ENCODE measurements at places on chromosomes 2 and 18.

DNA sequence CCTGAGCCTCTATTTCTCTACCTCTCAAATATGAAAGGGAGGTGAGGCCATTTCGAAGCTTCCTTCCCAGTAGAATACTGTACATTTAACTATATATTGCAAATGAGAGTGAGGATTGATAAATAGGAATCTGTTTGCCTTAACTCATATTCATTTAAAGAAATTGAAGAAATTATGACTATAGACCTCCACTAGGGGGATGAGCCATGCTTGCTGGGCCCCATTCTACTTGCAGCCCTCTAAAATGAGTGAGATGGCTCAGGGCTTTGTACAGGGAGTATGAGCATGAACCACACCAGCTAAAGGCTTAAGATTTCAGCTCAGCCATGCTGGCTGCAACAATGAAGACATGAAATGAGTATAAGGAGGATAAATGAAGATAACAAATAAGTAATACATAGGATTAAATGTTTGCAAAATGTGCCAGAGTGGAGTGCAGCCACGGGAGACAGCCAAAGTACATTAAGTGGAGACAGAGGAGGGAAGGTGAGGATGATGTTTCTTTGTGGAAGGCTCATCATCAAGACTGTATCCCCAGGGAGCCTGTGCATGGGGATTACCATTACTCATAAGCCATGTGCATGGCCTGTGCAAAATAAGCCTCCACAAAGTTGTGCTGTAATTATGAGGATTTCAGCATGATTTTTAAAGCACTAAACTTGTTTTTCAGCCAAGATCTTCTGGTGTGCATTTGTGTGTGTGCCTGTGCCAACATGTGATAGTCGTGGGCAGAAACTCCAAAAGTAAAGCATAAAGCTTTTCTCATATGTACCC, 300.8 kb downstream of the CNTNAP5 start:
- DNase-seq: no peak

GRCh38 chr2:16252251-16252650, 311.9 kb downstream of the MYCN start:
- no peak for DNase-seq

DNA sequence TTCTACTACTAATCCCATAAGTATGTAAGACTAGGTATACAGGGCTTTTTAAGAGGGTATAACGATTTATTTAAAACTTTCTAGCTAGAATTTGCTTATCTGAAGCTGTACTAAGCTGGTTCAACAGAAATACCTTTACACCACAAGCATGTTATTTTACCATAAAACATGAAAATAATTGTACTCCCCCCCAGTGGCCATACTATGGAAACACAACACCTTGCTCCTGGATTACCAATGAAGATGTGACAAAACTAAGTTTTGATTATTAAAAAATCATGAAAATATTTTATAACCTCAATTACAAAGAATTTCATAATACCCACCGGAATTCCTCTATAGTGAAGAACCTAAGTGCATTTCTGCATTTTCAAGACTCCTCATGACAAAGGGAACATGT, 27.3 kb downstream of the LPIN2 start:
- DNase-seq: peak; percentile 71

DNA sequence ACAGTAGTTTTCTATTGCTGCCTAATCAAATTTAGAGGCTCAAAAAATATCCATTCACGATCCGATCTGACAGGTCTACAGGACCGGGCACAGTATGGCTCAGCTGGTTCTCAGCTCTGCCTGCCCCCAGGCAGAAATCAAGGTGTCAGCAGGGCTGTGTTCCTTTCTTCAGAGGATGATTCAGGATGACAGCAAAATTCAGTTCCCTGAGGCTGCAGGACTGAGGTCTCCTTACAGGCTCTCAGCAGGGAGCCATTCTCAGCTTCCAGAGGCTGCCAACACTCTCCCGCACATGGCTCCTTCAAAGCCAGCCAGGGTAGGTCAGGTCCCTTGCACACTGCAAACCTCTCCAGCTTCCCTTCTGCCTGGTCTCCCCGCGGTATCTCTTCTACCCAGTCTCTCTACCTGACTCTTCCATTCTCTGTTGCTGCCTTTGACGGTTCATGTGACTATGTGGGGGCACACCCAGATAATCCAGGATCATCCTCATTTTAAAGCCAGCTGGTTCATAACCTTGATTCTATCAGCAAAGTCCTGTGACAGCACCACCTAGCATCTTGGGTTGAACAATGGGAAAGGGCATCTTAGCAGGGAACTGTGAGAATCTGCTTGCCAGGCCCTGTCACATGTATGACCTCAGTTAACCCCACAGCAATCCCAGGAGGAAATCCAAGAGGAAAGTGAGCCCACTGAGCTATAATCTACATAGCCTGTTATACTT, 50.4 kb downstream of the UXS1 start:
- DNase-seq: no peak

- DNase-seq: peak; percentile 90
Measured at GRCh38 chr2:108621087-108621559, 86.9 kb downstream of the LIMS1 start.

DNA sequence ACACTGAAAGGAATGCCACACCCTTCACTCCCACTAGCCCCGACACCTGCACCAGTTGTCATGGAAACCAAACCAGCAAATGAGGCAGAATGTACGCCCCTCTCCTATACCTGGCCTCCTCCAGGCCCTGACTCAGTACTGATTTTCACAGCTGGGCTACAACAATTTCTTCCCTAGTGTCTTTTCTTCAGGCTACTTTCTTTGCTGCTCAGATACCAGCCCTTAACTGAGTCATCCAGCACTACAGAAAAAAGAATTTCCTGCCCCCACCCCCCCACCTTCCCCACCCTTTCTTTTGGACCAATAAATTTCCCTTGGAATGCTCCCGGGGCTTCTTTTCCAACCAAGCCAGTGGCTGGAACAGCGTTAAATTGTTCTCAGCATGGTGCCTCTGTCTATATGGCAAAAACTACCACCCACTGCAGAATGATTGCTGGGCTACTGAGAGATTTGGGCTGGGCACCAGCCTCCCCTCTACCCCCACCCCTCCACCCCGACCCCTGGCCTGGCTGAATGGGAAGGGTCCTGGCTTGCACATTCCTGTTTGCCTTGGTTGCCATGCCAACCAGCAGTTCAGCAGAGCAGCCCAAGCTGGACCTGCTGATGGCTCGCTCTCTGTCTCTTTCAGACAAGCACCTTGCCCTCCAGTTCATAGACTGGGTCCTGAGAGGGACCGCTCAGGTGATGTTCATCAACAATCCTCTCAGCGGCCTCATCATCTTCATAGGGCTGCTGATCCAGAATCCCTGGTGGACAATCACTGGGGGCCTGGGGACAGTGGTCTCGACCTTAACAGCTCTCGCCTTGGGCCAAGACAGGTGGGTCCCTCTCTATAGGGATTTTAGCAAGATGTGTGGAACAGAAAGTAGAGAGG, 11.3 kb downstream of the SLC14A2 start:
- no peak for DNase-seq

DNA sequence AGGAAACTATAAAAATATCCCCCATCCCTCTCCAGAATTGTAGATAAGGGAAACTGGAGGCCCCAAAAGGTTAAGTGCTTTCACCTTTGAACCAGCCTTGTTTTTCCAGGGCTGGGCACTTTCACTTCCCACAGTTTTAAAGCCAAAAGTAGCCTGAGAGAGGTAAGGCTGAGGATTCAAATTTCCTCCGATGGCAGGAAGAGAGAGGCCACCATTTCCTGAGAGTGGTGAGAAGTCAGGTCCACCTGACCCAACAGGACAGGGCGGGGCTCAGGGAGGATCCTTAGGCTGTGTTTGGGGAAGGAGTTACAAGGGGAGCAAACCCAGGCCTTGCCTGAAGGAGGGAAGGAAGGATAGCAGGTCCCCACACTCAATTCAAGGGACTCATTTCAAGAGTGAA, 4.7 kb upstream of the TEX261 start:
- no peak for DNase-seq

DNA sequence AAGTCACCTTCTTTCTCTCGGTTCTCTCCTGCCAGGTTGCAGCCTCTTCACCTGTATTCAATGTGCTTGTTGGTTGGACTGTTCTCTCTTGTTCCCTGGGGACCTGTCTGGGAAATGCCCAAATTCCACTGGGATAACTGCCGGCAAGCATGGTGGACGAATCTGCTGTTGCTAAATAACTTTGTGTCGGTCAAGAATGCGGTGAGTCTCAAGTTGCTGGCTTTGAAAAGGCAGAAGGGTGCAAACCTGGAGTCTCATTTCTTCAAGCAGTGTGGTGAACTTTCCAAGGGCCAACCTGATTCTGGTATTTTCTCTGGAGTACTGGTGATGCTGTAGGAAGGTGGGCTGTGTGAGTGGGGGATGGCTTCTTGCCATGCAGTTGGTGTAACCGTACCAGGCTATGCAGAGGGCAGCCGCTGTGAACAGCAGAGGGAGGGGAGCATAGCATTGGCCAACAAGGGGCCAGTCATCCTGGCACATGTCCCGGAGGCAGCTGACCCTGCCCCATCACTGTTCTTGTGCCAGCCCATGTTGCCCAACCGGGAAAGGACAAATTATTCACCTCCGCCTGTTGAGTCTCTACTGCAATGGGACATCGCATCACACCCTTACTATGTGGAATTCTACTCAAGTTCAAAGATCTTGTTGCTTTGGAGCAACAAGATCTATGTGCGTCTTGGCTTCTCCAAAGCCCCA, 88.1 kb upstream of the SEC11C start:
- DNase-seq: no peak

- DNase-seq: no peak
Measured at GRCh38 chr18:8946066-8946838, 156.2 kb upstream of the NDUFV2 start.

- DNase-seq: no peak
Measured at GRCh38 chr18:25121442-25121841, 230.5 kb downstream of the ZNF521 start.

GRCh38 chr2:33091541-33092123, 144.9 kb downstream of the LTBP1 start:
- DNase-seq: no peak

DNA sequence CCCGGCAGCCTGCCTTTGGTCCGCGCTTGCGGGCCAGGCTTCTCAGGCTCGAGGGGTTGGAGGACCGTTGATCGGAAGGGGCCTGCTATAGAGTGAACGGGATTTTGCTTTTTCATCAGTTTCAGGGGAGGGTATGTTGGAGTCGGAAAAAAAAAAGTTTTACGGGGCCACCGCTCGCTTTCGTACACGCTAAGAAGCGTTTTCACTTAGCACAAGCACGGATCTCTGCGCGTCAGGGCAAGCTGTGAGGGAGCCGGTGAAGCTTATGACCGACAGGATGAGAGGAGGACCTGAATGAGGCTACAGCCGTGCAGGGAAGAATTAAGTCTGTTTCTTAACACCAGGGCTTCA, 443 bp downstream of the CPSF3 start:
- peak; percentile 61 for DNase-seq

GRCh38 chr18:9827211-9827792, 58.5 kb upstream of the TXNDC2 start:
- no peak for DNase-seq

DNA sequence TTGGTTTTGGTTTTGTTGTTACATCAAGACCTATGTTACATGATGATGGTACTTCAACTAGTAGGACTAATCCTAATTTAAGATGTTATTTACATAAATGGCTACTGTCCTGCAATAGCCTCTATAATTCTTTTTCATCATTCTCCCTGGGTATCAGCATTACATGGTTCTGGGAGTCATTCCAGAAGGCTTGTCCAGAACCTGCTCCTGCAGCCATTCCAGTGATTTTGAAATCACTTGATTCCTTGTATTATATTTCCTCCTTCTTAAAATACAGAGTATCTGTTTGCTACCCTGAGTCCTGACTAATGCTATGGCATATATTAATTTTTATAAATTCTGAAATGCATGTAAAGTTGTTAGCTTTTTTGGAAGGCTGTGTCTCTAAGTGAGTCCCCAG, 400.5 kb upstream of the MEIS1 start:
- DNase-seq: no peak

DNA sequence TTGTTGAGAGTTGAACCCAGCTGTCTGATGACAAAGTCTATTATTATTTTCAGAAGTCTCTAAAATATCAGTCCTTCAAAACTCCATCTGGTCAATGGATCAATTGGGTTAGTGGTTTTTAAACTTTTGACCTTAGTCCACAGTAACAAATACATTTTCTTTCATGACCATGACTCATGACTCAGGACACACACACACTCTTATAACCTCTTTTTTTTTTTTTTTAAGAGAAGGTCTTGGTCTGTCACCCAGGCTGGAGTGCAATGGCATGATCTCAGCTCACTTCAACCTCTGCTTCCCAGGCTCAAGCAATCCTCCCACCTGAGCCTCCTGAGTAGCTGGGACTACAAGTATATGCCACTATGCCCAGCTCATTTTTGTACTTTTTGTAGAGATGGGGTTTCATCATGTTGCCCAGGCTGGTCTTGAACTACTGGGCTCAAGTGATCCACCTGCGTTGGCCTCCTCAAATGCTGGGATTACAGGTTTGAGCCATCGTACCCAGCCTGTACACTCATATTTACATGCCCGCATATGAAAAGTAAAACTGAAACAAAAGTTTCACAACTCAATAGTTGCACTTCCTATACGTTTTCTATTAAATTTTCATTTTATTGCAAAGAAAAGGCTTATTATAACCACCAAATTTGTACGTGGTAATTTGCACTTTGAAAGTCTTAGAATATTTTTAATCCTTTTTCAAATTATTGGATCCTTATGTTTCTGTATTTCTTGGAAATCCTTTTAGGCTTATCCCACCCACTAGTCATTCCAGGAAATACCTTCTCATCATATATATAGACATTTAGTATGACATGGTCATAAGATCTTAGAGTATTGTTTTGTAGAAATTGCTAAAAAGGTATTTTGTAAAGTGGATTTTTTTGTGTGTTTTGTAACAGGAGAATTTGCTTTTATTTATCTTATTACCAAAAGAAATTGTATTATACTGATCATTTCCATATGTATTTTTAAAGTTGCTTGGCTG, 199.0 kb downstream of the LPIN1 start:
- peak; percentile 33 for DNase-seq

GRCh38 chr18:39624961-39625360, 2059.4 kb upstream of the CELF4 start:
- no peak for DNase-seq

GRCh38 chr2:215973954-215974699, 39.2 kb downstream of the MREG start:
- DNase-seq: no peak
